ENCODE measurements at places on chromosomes 13 and 19.

- peak; percentile 91 for DNase-seq
Observed at GRCh38 chr19:48415395-48415794, 21.9 kb downstream of the GRIN2D start.

DNA sequence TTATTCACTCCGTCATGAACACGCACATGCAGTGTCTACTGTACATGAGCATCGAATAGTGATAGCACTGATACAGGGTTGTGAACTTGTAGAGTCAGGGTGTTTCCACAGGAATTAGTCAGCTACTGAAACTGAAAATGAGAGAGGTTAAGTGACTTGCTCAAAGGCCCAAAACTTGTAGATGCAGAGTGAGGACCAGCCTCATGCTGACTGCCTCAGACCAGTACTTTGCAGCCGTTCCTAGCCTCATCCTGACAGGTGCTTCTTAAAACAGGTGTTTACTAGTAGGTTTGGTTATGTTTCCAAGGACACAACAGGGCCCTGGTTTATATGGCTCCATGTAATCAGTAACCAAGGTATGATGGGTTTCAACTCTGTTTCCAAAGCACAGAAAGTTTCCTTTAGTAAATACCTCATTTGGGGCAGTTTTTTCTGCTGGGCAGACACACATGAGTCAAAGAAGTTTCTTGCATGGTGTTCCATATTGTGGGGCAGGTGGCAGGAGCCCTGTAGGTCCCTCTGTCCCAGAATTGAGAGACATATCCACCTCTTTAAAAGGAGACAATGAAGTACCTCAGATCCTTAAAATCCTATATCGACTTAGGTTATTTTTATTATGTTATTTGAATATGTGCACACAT lies 16.0 kb downstream of the FGF9 start:
- DNase-seq, result no peak

GRCh38 chr19:30430206-30430734 lies 58.1 kb downstream of the ZNF536 start:
- no peak for DNase-seq

- DNase-seq, result peak; percentile 88
Observed at GRCh38 chr19:55452749-55453346, 8.6 kb downstream of the ISOC2 start.

GRCh38 chr13:81539643-81540150 lies 1198.8 kb upstream of the SPRY2 start:
- DNase-seq, result no peak

DNA sequence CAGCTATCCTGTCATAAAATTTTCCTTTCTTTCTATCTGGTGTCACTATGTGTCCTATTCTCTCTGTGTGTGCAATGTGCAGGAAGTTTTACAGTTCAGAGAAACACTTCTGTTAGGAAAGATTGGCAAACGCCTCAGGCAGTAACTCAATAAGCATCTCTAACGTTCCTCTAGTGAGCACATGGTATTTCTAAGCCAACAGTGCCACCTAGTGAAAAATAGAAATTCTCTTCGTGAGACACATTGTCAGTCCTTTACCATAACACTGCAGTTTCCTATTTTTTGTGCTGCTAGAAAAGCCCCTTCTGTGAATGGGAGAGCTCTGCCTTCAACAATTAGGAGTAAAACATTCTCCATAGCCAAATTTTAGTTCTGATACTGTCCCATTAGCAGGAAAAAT lies 50.7 kb downstream of the ZNF723 start:
- peak; percentile 4 for DNase-seq

DNA sequence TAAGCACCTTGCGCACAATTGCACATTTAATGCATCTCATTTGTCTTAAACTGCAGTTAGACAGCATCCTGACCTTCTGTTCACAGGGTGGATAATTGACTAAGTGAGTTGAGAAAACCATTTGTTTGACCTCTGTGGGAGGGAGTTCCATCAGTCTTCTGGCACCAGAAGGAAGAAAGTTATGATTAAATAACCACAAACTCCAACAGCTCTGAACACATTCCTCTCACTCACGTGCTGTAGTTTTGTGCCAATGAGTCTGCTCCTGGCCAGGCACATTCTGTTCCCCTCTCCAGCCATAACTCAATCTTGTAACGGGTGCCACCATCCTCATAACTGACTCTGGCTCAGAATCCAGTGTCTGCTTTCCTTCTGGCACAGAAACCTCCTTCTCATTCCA lies 817.2 kb downstream of the SLITRK1 start:
- DNase-seq, result no peak

DNA sequence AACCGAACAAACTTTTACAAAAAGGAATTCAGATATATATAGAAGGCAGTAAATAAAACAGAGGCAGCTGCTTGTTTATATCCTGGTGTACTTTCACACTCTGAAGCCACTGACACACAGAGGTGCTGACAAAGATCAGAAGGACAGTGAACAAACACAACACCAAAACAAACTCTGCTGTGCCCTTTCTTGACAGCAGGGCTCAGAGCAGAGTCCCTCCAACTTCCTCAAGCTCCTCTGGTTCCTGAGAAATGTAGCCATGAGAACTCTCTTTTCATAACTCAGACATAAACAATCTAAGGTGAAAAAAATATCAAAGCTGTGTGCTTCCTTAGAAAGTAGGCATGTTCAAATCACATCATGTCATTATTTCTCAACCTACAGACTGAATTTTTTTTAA lies 1052.8 kb upstream of the SPRY2 start:
- no peak for DNase-seq

- no peak for DNase-seq
Observed at GRCh38 chr13:73299787-73300186, 241.0 kb downstream of the KLF5 start.

DNA sequence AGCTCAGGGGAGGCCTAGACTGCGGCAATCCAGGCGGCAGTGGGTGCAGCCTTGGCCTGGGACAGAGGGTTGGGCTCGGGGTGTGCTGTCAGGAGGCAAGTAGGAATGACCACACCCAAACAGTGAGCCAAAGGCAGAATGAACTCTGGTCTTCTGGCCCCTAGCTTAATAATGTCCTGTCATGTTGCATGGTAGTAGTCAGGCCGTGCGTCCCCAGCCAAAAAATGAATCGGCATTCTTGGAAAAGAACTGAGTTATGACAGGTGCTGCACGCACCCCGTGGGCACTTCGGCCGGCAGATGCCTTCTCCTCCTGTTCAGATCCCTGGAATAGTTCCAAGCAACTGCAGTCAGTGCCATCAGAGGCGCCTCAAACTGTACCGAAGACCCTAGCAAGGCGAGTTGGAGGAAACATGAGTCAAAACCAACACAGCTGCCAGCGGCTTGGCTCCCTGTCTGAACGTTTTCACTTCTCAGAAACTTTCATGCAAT lies 55.9 kb downstream of the ATP7B start:
- peak; percentile 47 for DNase-seq

- peak; percentile 16 for DNase-seq
Observed at GRCh38 chr13:26658448-26659385, 101.2 kb downstream of the WASF3 start.

DNA sequence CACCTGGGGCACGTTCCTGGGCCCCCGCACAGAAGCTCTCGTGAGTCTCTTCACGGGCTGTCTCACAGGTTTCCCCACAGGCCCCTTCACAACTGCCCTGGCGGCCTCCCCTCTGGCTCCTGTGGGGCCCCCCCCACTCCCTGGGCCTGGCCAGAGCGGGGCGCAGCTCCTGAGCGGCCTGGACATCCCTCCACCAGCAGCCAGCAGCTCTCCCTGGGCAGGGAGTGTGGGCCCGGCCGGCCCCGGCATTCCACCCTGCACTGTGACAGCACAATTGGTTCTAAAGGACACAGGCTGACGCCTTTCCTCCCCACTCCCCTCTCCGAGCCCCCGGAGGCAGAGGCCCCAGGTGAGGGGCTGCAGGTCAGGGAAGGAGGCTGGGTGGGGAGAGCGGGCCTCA lies 9.5 kb upstream of the TIMM13 start:
- no peak for DNase-seq

GRCh38 chr13:78129359-78129758 lies 210.7 kb upstream of the EDNRB start:
- DNase-seq, result no peak

GRCh38 chr13:25901460-25902376 lies 150.1 kb downstream of the SHISA2 start:
- DNase-seq, result peak; percentile 4

DNA sequence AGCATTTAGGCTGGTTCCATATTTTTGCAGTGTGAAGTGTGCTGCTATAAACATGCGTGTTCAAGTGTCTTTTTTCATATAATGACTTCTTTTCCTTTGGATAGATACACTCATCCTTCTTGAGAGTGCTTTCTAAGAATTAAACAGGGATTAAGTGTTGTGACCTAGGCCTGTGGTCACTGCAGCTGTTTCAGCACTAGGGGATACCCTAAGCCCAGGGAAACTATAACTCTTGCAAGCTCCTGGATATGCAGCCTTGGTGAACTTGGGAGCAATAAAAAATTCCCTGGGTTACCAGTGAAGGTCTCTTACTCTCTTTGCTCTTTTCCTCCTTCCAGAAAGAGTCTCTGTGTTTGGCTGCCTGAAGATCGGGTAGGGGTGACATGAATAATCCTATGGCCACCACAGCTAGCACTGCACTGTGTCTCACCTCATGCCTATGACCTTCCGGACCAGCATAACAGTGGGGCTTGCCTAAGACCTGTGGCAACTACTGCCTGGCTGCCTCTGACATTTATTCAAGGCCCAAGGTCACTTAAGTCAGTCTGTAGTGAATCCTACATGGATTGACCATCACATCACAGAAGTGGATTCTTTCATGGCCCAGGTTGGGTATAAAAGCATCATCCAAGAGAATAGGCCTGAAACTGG lies 799.7 kb downstream of the DACH1 start:
- DNase-seq, result no peak

GRCh38 chr13:75689686-75690085 lies 53.6 kb downstream of the LMO7 start:
- DNase-seq, result no peak

DNA sequence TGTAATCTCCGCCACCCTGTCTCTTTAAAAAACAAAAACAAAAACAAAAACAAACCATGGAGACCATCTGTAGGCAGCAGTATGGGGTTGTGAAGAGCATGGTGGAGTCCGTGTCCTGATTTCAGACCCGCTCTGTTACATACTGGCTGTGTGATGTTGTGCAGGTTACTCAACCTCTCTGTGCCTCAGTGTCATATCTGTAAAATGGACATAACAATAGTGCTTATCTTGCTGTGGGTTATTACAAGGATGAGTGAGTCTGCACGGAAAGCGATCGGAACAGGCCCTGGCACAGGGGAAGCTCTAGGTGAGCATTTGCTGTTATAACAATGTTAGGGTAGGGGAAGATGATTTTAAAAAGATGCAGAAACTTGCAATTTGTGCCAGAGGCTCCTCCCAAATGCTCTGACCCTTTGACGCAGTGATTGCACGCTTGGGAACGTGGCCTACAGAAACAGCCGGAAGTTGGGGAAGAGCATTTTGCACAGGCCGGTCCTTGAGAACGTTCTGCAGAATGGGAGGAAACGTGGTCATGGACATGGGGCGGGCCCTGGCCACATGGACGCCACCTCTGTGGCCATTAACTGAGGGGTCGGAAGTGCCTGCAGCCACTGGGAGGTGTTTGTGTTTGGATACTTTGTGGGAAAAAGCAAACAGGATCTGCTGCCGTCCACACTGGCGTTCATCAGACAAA lies 15.7 kb upstream of the SELENOW start:
- no peak for DNase-seq

GRCh38 chr13:34522808-34523207 lies 419.3 kb upstream of the NBEA start:
- DNase-seq, result no peak

DNA sequence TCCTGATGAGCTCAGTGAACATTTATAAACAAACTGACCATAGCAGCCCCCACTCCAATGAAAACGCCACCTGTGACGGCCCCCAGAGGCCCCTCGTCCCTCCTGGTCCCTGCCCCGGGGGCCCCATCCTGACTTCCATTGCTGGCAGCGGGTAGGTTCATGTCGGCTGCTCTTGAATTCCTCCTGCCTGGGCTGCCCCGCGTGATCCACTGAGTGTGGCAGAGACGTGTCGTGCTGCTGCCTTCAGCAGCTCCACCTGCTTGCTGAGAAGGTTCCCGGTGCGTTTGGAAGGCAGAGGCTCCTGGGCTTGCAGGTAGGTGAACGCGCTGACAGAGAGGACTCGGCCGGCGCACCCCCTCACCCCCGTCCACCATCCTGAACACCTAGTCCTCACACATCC lies 11.6 kb downstream of the C2CD4C start:
- no peak for DNase-seq

DNA sequence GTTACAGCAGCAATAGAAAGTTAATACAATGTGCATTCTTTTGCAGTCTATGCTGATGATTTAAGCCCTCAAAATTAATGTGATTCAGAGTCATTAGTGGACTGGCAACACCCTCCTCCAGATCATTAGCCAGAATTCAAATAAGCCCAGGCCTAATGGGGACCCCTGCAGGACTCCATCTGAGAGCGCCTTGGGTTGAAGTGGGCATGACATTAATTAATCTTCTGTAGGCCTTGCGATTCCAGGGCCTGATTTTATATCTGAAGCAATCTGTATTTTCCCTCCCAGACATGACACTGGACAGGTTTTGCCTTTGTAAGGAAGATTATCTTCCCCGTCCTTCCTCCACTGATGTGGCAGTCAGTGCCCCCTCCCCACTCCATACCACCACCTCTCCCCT lies 442.9 kb downstream of the FOXO1 start:
- no peak for DNase-seq

Measured in NCI-H2029 (cell line).